GF-D8 (cell line): ENCODE measurements at places on chromosomes 1 and 21.

DNA sequence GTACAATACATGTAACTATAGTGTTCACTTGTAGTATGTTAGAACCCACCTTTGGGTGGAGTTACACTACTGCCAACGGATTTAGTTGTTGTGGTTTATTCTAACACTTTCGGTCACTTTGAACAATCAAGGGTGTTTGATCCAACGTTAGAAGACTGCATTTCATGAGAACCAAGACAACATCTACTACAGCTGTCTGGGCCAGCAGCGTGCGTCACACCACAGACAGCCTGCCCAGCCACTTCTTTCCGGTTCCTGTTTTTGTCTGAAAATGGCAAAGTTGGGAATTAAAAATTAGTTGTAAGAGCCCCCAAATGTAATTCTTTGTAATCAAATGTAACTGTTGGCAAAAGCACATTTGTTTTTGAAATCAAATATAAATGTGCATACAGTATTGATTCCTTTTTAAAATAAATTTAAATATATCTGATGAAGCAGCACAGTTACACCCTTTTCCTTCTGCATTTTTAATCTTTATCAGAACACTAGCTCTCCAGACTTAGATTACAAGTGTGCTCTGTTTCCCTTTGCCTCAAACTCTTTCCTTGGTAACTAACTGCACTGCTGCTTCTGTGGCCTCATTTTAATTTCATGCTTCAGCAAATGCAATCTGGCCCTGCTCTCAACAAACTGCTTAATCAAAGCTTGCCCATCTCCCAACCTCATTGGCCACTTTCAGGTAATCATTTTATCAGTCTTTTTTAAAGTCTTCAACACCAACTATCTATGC lies 86.6 kb upstream of the DPH5 start:
- peak; percentile 69 for DNase-seq

- DNase-seq: no peak
Observed at GRCh38 chr21:39062196-39062595, 121.1 kb downstream of the PSMG1 start.

- DNase-seq: no peak
Observed at GRCh38 chr1:23278717-23279116, 61.4 kb upstream of the HTR1D start.

DNA sequence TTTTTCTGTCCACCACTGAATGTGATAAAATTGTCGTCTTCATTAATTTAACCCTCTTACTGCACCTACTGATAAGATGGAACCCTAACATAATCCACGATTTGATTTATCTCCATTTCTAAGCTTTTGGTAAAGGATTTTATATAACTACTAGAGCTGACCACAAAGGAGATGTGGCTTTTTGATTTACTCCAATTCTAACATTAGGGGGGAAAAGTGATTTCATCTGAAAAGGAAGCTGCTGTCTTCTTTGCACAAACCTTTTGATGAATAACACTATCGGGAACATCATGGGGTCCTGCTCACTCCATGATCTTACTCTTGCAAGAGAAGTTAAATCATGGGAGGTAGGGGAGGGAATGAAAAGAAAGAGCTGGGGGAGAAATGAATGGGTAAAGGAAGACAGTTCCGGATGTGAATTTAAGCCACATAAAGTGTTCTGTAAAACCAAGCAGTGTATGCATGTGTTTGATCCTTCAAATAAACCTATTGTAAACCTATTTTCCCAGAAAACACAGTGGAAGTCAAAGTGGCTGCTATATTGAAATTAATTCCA lies 161.8 kb downstream of the GABPA start:
- no peak for DNase-seq

GRCh38 chr21:41833497-41834115 lies 45.5 kb downstream of the PRDM15 start:
- DNase-seq: no peak

DNA sequence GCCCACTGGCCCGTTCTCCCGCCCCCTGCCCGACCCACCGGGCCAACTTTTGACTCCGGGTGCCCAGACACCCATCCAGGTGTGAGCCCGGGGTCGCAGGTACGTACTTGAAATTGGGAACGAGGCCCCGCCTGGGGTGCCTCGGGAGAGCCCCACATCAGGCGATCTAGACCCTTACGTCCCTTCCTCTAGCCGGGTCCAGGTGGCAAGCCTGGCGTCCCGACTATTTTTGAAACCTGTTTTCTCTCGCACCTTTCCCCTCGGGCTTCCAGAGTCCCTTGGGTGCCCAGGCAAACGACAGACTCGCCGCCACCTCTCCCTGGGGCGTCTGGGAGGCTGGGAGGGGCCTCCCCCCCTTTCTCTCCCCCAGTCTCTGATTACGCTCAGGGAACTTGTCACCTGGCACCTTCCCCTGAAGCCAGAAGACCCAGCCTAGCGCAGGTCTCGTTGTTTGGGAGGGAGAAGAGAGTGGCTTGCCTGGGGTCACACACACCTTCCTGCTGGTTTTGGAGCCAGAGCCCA lies 898 bp downstream of the LDLRAP1 start:
- no peak for DNase-seq

DNA sequence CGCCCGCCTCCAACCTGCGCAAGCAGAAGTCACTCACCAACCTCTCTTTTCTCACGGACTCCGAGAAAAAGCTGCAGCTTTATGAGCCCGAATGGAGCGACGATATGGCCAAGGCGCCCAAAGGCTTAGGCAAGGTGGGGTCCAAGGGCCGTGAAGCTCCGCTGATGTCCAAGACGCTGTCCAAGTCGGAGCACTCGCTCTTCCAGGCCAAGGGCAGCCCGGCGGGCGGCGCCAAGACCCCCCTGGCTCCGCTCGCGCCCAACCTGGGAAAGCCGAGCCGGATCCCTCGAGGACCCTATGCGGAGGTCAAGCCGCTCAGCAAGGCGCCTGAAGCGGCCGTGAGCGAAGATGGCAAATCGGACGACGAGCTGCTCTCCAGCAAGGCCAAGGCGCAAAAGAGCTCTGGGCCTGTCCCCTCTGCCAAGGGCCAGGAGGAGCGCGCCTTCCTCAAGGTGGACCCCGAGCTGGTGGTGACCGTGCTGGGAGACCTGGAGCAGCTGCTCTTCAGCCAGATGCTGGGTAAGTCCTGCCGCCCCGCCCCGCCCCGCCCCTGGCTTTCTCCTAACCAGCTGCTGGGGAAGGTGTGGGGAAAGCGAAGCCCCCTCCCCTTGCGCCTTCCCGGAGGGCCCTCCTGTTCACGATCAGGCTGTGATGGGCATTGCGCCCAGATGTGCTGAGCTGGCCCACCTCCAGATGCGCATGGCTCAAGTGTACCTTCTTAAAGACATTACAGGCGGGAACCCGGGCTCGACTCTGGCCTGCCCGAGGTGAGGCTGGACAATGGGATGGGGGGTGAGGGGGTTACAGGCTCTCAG lies 110.2 kb downstream of the NAV1 start:
- no peak for DNase-seq

GRCh38 chr1:29785137-29785527 lies 548.8 kb downstream of the PTPRU start:
- DNase-seq: no peak

- DNase-seq: no peak
Observed at GRCh38 chr1:11611638-11612327, 42.4 kb downstream of the FBXO2 start.

- no peak for DNase-seq
Observed at GRCh38 chr1:228860911-228861831, 125.9 kb downstream of the RHOU start.

GRCh38 chr1:43991476-43992231 lies at the start of gene CCDC24:
TSS of gene CCDC24 (plus strand) at chr1:43991599. CDS start at chr1:43991879, 280 bp downstream.
- peak; percentile 17 for DNase-seq

DNA sequence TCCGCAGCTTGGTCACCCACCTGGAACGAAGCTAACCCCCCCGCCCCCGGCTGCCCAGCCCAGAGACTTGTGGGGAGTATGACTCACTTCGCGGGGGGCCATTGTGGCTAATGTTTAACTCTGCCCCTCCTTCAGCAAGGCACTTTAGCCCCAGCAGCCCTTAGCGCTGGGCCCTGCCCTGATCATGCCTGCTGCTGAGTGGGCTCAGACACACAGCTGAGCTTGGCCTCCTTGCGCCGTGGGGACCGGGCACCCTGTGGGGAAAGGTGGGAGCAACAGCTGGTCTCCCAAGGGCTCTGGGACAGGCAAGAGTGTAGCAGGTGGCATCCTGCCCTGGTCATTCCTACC lies 6.3 kb upstream of the LAD1 start:
- DNase-seq: no peak

- DNase-seq: no peak
Observed at GRCh38 chr1:44594353-44594752, 79.9 kb downstream of the TMEM53 start.

- no peak for DNase-seq
Observed at GRCh38 chr1:221217029-221217428, 337.8 kb downstream of the HLX start.

DNA sequence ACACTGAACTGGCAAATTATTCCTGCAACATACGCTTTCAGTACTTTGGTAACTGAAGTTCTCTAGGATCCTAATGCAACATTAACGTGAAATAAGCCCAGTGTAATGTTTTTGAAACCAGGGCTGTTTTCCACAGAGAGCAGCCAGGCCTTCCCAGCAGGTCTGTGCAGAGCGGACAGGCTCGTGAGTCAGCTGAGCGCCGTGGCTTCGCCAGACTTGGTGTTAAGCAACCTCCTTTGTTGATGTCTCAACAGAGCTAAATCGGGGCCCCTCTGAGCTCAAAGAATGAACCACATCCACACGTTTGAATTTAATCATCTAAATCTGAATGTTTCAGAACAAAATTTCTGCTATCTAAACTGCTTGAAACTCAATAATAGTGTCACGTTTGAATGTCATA lies 181.8 kb upstream of the FMN2 start:
- no peak for DNase-seq

GRCh38 chr1:229579059-229579673 lies 20.7 kb upstream of the ABCB10 start:
- peak; percentile 39 for DNase-seq

DNA sequence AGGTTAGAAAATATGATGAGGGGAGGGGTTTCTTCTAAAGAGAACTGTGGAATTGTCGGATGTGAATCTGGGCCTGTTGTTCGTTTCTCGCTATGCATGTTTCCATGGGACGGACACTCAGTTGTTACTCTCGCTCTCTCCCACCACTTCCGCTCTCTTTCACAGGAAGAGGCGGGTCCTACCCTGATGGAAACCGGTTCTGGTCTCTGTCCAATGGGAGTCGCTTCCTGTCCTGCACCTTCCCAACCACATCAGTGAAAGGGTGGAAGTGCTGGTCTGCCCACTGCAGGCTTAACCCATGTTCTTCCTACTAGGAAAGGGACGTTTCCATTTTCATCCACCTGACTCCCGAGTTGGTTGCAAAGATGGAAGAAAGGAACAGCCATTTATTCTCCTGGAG lies 119.4 kb downstream of the KCNJ15 start:
- peak; percentile 93 for DNase-seq
